ENCODE measurements at places on chromosomes 6 and 20.

DNA sequence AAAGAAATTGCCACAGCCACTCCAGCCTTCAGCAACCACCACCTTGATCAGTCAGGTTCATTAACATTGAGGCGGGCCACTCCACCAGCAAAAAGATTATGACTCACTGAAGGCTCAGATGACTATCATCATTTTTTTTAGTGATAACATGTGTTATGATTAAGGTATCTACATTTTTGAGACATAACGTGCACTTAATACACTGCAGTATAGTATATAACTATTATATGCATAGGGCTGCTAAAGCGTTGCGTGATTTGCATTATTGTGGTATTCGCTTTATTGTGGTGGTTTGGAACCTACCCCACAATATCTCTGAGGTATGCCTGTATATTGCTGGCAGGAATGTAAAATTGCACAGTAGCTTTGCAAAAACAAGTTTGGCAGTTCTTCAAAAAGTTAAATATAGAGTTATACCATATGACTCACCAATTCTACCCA lies 6.8 kb upstream of the RIPK1 start:
- no peak for DNase-seq

GRCh38 chr20:33836277-33836676 lies 25.1 kb downstream of the CHMP4B start:
- no peak for DNase-seq

DNA sequence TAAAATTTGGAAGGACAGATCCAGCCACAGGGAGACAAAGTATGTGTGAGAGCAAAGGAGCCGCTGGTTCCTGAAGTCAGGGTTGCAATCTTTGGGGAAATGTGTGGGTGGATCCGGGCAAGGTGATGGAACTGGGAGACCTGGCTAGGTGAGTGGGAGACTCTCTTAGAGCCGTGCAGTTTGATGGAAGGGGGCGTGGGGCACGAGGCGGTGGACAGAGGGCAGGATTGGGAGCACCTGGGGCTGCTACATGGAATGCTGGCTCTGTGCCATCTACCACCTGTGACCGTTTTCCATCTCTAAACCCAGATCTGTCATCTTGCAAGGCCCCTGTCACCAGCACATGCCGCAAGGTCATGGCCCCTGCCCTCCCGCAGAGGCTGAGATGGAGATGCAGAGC lies 268.4 kb downstream of the SMOC2 start:
- DNase-seq: no peak

DNA sequence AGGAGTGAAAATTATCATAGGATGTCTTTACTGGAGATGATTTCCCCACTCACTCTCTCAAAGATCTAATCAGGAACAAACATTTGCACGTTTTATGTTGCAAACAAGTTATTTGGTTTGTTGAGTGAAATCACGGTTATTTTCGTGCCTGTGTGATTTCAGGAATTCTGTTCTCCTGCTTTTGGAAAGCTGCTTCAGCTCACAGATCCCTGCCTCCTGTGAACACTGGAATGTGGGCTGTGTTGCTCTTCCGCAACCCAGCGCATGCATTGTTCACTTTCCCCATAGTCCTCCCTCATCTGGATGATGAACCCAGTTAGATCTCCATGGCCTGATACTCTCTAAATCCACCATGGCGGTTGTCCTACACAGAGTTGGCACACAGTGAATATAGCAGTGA lies 91.0 kb downstream of the PLEKHG1 start:
- no peak for DNase-seq

GRCh38 chr6:163461696-163462095 lies 47.2 kb downstream of the QKI start:
- DNase-seq: no peak

- DNase-seq: no peak
These were observed 226.8 kb upstream of the PDE10A start for GRCh38 chr6:165889636-165890403.

DNA sequence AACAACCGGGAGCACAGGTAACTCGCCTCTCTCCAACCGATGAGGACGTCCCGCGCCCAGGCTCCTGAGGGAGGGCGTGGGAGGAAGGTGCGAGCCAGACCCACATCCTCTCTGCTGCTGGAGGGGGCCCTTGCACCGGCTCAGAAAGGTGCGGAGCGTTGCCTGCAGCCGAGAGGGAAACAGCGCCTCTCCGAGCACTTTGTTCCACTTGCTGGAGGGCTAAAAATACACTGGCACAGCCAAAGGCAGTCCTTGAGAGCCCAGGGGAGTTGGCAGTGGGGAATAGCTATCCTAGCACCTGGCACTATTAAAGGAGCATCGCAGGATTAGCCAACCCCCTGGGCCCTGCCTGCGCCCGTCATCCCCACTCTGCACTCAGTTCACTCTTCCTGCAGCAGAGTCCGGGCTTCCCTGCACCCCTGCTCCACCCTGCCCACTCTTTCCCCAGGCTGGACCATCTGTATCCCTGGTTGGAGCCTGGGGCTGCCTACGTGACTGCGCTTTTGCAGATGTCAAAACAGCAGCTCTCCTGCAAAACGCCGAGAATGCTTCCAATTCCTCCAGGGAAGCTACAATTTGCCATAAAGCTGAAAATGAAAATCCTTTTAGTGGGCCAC lies 108.9 kb downstream of the SNX5 start:
- no peak for DNase-seq

- DNase-seq: no peak
These were observed 28.3 kb upstream of the LOC128125822 start for GRCh38 chr6:63543982-63544381.

- no peak for DNase-seq
These were observed 322.2 kb downstream of the PLCB1 start for GRCh38 chr20:8454137-8454712.

DNA sequence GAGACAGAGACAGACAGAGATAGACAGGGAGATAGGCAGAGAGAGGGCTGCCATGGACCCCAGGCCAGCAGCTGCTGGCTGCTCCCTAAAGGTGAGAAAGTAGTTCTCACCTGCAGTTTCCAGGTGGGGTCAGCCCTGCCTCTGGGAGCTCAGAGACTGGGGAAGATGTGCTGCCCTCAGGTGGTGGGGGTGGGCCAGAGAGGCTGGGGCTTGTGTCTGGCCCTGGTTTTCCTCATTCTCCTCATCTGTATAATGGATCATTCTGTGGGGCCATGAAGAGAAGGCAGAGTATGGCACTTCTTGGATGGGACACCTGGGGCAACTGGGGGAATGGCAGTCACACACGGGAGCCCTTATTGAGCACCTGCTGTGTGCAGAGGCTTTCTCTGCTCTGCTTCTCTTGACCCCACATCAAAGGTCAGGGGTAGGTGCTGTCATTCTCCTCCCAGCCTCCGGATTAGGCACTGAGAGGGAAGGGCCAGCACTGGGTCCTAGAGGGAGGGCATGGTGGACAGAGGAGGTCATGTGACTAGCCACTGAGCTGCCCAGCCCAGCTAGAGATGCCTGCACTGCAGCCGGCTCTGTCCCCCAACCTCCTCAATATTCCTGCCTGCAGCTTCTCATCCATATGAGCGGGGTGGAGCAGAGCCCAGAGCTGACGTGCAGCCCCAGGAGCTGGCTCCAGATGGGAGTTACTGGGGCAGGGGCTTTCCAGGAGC lies 4.1 kb downstream of the ANGPT4 start:
- DNase-seq: no peak

- DNase-seq: no peak
These were observed 353.9 kb downstream of the BCKDHB start for GRCh38 chr6:80460257-80460865.

- no peak for DNase-seq
These were observed 99.5 kb upstream of the SUPT3H start for GRCh38 chr6:45477278-45477677.

- no peak for DNase-seq
These were observed 13.8 kb downstream of the FOXQ1 start for GRCh38 chr6:1325461-1326309.

DNA sequence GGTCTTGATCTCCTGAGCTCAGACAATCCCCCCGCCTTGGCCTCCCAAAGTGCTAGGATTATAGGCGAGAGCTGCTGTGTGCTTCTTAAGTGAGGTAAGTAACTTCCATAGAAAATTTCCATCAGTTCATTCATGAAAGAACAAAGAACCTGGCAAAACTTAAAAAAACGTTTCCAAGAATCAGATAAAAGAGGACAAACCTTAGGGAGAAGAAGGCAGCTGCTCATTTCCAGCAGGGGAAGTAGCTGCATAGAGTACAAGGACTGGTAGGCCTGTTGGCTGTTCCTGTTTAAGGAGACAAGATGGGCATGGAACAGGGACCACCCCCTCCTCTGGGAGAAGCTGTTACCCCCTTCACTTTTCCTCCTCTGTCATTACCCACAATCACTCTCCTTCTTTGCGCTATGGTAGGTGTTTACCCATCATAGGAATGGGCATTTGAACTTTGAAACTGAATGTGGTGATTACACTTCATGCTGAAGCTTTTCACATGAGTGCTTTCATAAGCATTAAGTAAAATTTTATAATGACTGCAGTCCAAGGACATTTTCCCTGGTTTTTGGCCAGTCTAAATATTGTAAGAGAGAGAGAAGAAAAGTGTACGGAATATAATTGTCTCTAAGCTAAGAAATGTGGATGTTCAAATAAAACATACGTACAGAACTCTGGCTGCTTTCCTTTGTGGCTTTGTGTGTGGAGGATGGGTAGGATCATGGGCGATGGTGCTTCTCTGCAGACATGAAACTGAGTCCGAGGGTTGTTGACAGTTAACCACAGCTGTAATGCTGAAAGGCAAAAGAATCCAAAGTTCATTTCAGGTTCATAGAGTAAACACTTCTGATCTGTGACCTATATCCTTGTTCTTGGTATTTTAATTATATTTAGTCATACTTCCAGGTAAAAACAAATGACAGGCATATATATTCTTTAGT lies 56.4 kb downstream of the CCN2 start:
- no peak for DNase-seq

GRCh38 chr20:38291966-38292365 lies 12.0 kb upstream of the BPI start:
- no peak for DNase-seq

- DNase-seq: no peak
These were observed 384.5 kb upstream of the CDH4 start for GRCh38 chr20:60867589-60867988.

DNA sequence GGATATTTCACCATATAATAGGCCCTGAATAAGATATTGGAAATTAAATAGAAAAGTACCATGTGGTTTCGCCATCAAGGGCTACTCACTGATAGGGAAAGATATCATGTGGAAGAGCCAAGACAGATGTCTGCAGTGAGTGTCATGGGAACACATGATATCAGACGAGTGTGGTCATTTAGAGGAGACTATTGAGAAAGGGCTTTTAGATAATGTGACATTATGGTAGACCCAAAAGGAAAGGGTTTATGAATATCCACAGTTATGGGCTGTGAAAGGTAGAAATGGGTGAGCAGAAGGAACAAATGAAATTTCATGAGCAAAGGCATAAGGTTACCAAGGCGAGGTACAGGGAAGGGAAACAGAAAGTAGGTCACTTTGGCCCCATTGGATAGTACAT lies 182.3 kb upstream of the PRSS16 start:
- no peak for DNase-seq
